ENCODE measurements at places on chromosomes 7 and 10.

GRCh38 chr7:46649876-46650275, 728.8 kb upstream of the IGFBP3 start:
- no peak for DNase-seq

DNA sequence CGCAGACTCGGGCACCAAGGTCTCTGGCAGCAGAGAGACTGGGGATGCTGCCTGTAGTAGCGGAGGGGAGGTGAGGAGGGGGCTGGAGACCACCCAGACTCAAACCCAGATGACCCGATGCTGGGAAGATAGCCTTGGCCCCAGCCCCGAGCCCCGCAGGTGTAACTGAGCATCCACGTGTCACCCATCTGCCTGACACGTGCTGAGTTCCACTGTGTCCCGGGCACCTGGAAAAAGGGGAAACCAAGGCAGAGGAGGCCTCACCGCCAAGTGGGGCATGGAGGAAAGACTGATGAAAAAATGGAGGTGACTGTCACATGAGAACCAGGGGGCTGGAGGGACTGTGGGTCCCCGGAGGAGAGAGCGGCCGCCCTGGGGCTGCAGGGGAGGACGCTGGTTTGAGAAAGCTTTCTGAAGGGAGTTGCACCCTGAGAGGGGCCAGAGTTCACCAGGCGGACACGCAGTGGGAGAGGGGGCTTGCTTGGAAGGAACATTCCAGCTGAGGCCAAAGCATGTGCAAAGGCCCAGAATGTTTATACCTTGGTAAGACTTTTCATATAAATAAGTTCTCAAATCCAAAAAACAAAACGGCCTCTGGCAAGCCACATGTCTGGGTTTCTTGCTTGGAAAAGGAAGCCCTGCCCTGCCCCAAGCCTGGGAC, 27.4 kb upstream of the ELN start:
- no peak for DNase-seq

GRCh38 chr10:450463-450862, 239.0 kb downstream of the DIP2C start:
- no peak for DNase-seq

GRCh38 chr10:44422570-44423101, 37.7 kb upstream of the CXCL12 start:
- no peak for DNase-seq

- DNase-seq, result peak; percentile 15
Observed at GRCh38 chr10:120386896-120387295, 70.1 kb upstream of the PLPP4 start.

DNA sequence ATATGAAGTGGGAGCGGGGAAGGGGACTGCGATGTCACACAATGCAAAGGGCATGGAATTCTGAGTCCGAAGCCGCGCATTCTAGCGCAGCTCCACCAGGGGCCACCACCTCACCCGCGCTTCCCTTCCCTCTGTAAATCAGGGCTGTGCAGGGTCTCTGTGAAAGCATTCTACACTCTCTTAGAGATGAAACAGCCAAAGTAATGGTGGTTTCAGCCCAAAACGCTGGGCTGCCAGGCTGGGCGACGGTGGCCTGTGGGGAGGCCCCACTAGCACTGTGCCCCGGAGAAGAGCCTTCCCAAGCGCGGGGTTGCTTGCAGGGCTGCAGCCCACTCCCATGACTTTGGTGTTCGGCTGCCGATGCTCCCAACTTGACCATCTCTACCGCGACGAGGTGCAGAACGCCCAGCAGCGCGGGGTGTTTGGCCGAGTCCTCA, 11.4 kb downstream of the ATG9B start:
- DNase-seq, result no peak
